NCI-H1105 treated with DMSO at 0.1 percent for 48 hours (cell line): ENCODE measurements at places on chromosomes 6 and 20.

DNA sequence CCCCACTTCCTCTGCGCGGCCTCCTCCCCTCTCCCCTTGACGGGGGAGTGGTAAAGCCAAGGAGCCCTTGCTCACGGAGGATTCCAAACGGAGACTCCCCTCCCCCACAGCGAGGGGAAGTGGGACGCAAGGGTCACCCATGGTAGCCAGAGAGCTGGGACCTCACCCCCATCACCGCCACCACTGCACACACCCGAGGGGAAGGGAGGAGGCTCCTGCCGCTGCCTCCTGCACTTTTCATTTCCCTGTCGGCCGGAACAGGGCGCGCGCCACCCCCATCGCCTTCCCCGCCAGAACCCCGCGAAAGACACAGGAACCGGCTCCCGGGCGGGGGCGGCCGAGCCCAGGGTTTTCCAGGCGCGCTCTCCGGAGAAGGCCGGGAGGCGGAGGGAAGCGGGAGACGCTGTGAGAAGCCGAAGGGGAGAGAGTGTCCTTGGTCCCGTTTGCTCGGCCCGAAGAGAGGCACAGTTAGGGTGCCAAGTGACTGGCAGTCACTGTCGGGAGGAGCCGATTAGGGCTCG, 789 bp downstream of the CCND3 start:
- peak; percentile 33 for DNase-seq

GRCh38 chr20:25247518-25247955, 348 bp upstream of the PYGB start:
- DNase-seq: peak; percentile 61

DNA sequence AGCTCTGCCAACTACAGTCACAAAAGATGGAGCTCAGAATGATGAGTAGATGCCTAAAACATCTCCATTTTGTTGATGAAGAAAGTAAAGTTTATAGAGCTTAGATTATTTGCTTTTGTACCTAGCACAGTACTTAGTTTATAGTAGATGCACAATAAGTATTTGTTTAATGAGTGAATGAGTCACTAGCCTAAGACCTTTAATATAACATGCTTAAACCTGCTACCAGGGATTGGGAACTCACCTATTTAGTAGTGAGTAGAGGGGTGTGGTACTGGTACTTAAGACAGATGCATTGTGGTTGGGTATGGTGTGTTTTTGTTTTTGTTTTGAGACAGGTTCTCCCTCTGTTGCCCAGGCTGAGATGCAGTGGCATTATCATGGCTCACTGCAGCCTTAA, 35.8 kb downstream of the TRIM38 start:
- no peak for DNase-seq

- DNase-seq: no peak
These were observed 189.2 kb downstream of the ASCC3 start for GRCh38 chr6:100691972-100692371.

- no peak for DNase-seq
These were observed 47.4 kb downstream of the TBPL1 start for GRCh38 chr6:134000443-134000842.

DNA sequence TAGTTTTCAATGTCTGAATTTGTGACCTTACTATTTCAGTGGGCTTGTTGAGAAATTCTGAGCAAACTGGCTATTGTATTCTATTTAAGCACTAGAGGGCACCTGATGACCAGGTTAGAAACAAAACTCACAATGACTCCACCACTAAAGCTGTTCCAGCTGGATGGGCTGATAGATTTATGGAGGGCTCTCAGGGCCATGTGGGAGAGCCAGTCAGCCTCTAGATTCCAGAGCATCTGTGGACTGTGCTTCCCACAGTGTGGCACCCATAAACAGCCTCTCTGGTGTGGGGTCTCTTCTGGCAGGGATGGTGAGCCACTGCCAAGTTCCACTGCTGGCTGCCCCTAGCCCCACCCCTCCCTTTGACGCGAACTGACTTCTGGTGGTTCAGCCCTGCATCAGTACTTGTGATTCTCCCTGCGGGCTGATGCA, 29.2 kb downstream of the C6orf58 start:
- peak; percentile 76 for DNase-seq

GRCh38 chr6:27096834-27097511, 150.5 kb upstream of the PRSS16 start:
- no peak for DNase-seq

DNA sequence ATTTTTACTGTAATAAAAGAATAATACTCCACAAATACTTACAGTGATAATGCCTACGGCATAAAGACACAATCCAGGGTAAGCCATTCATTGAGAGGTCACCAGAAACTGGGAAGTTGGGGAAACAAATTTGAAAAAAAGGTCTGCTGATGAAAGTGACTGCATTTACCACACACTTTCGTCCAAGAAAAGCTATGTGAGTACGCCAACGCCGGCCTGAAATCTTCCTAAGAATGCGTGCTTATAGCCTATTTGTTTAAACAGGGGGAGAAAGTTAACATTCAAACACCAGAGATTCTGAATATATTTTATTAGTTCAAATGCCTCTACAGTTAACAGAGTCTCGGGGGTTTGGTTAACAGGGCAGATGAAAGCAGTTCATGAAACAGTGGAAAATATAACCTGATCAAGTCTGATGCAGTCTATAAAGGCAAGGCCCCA, 657 bp upstream of the LTV1 start:
- DNase-seq: no peak

- DNase-seq: no peak
These were observed 54.2 kb upstream of the NAA20 start for GRCh38 chr20:19962958-19963357.

GRCh38 chr6:117840541-117840983, 66.5 kb upstream of the SLC35F1 start:
- peak; percentile 77 for DNase-seq

DNA sequence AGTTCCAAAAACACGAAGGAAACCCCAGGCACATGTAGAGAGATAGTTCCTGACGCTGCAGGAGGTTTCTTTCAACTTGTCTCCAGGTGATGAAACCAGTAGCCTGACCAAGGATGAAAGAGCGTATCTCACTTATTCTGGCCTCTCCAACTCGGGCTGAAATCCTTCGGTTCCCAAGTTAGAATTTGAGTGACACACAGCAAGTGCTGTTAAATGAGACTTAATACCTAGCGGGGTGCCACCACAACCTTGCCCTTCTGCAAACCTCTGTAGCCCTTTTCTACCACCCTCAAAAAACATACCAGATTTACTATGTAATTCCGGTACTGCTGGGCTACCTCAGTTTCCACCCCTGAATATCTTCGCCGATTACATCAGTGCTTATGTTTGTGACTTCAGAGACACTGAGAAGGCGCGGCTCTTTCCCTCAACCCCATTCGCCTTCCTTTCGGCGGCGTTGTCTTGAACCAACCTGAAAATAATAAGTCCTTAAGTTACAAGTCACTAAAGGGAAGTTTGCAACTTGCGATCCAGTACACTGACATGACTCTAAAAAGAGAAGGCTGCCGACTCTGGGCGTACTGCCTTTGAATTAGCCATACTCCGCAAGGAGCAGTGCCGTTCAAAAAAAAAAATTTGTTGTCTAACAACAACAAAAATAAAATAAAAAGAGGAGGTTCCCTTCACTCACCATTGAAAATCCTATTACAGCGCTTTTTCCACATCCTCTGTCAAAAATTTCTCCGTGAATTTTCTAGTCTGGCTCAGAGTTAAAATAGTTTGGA, 194.9 kb upstream of the ZNF184 start:
- no peak for DNase-seq

DNA sequence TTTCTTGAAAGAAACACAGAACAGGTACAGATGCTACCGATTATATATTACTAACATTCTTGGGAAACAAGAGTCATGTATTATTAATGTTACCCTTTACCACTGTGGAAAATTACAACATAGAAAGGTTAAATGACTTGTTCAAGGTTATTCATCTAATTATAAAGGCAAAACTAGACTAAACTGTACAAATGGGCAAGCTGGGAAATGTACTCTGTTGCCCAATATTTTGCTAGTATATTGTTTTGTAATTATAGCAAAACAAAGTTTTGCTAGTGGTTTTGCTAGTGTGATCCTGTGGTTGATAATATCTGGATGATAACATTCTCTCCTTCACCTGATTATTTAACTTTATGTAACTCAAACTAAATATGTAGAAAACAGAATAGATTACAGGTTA, 96.5 kb downstream of the TINAG start:
- no peak for DNase-seq

DNA sequence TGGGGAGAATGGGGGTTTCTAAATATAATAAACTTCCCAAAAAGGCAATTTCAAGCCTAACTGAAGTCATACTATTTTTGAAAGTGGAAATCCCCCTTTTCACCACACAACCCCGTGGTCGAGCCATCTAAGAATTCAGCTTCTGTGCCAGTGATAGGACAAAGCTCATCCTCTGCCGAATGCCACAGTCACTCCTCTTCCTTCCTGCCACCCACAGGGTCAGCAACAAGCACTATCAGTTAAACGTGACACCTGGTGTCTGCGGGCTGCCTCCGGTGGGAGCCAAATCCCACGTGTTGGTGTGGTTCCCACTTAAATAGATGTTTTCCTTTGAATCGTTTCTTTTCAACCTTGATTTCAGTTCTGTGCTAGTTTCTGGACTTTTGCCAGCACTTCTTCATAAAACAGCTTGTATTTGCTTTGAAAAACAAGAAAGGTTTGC, 60.7 kb downstream of the TNFAIP3 start:
- DNase-seq: peak; percentile 1

DNA sequence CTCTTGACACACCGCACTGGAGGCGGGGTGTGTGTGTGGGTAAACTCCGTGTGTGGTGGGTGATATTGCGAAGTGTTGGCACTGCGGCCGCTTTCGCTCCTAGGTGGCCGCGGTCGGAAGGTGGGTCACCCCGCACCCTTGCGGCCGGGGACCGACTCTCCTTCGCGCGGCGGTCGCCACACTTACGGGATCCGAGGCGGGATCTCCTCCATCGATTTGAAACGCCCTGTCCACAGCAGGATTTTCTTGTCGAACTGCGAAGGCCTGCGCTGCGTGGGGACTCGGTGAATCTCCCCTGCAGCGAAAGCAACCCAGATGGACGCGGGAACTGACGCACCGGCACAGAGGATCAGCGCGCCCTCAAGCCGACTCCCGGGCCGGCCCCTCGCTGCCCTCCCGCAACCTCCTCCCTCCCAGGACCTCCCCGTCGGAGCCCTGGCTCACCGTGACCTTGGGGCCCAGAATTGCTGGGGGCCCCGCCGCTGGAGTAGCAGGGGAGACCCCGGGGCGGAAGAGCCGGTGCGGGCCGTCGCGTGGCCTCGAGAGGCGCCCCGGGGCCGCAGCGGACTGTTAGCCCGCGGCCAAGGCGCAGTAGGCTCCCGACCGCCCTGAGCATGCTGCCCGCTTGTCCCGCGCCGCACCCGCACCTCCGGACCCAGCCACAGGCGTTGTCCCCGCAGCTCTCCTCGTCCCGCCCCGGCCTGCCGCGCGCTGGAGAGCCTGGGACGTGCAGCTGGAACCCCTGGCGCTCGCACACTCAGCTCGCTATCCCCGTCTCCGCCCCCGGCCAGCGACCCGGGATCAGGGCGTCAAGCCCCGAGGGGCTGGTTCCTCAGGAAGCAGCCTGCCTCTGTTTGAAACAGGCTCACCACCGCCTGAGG, at the start of gene FAM162B:
TSS of gene FAM162B (minus strand) at position 759 of the 881 bp plus-strand sequence. CDS start at position 616, 143 bp downstream.
- no peak for DNase-seq

GRCh38 chr6:137847748-137848147, 19.3 kb upstream of the TNFAIP3 start:
- DNase-seq: no peak

DNA sequence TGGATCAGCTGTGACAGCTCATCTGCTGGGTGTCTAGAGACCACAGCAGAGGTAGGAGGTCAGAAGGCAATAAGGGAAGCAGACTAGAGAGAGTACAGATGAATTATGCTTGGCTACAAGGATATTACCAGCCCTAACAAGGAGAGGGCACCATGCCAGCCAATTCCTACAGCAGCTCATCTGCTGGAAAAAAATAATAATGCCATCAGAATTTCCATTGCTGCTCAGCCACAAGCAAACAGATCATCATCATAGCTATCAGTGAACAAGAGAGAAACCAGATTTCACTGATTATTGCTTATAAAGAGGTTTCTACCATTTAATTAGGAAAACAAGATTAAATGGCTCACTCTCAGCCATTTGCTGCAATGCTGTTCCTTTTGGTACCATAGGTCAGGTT, 66.5 kb downstream of the PSMG4 start:
- peak; percentile 56 for DNase-seq

DNA sequence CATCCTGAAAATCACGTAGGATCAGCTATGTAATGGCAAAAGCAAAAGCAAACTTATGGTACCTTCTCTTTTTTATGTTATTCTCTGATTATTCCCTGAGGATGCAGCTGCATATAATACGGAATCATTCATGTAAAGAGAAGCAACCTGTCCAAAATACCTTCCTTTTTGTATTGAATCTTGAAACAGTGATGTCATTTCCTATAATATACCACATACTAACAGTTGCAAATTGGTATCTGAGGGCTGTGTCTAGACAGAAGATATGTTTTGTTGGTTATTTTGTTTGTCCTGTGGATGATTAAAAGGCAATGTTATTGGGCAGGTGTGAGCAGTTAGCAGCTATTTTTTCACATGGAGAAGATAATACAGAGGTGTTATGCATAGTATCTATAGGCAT, 161.4 kb upstream of the AHI1 start:
- no peak for DNase-seq

GRCh38 chr6:34597605-34598353, 41.6 kb upstream of the SPDEF start:
- no peak for DNase-seq

GRCh38 chr20:36872852-36873251, 3.1 kb upstream of the TLDC2 start:
- peak; percentile 13 for DNase-seq

GRCh38 chr6:133768656-133769295, 120.1 kb upstream of the TCF21 start:
- DNase-seq: no peak

GRCh38 chr6:57301757-57302156, 15.7 kb upstream of the PRIM2 start:
- DNase-seq: no peak

DNA sequence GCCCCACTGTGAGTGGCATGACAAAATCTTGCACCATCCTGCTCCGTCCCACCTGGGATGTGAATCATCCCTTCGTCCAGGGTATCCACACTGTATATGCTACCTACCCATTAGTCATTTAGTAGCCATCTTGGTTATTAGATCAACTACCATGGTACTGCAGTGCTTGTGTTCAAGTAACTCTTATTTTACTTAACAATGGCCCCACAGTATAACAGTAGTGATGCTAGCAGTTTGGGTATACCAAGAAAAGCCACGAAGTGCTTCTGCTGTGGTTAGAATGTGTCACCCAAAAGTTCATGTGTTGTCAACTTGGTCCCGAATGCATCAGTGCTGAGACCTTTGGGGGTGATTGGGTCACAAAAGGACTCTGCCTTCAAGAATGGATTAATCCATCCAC, 11.7 kb downstream of the OSER1 start:
- no peak for DNase-seq

DNA sequence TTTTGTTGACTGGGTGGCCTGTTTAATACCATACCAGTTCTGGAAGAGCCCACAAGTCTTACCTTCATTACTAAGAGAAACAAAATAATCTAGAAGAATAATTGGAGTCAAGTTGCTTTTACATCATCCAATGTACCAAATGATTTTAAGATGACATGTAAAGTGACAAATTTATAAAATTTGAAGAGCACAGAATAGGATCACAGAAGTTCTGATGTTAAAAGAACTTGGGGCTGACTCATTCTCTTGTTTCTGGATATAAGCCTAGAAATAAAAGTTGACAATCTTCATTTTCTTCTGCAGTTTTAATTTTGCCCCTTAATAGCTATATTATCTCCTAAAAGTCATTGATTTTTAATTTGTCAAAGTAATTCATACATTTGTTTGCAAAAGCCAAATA, 317.5 kb upstream of the MARCKS start:
- DNase-seq: no peak
